Stimulated activated CD4-positive, alpha-beta T cell treated with anti-CD3 and anti-CD28 coated beads, Interleukin-12 subunit alpha, Interleukin-12 subunit beta, amount 100 ng/mL, for 24 hours (primary cell): ENCODE measurements at places on chromosomes 4 and X.

- no peak for DNase-seq
Measured at GRCh38 chr4:145055533-145056257, 42.3 kb downstream of the ANAPC10 start.

GRCh38 chrX:50913520-50913919 is 3.0 kb downstream of the BMP15 start:
- no peak for DNase-seq

GRCh38 chr4:112680996-112681395 is 44.1 kb downstream of the LARP7 start:
- DNase-seq: no peak

DNA sequence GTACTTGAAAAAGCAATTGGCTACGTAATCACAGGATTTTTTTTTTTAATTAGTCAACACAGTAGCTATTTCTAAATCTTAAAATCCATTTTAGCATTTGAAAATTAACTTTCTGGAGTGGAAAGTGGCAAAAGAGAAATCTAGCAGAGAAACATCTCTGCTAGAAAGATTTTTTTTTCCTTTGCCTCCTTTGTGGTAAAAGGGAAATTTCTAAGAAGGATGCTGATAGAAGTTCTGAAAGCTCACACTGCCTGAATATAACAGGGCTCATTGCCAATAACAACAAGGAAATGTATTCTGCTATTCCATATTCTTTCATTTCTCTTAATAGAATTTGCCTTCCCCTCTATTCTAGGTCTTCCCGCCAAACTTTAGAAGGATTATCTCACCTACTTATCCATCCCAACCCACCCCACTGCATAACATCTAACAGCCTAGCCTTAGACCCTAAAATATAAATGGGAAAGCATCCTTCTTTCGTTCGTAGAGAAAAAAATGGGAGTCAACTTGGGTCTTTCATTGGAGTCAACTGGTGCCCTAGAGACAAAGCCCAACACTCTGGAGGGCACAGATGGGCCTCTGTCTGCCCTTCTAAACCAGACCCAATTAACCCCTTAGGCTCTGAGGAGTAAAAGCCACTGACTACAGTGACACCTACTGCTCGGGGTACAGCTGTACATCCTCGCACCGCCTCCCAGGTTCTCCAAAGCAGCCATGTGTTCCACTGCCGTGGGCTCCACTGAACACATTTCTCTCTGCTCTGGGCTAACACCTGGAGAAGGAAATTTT is 103.9 kb downstream of the MAML3 start:
- DNase-seq: no peak

- DNase-seq: no peak
Measured at GRCh38 chrX:41705680-41706374, 17.1 kb downstream of the GPR34 start.
